Suppressor macrophage treated with lipopolysaccharide for 1 hour (primary cell): ENCODE measurements at places on chromosomes 3 and 15.
A peak's percentile ranks its signal among the peaks of the same experiment; 100 is the strongest.

DNA sequence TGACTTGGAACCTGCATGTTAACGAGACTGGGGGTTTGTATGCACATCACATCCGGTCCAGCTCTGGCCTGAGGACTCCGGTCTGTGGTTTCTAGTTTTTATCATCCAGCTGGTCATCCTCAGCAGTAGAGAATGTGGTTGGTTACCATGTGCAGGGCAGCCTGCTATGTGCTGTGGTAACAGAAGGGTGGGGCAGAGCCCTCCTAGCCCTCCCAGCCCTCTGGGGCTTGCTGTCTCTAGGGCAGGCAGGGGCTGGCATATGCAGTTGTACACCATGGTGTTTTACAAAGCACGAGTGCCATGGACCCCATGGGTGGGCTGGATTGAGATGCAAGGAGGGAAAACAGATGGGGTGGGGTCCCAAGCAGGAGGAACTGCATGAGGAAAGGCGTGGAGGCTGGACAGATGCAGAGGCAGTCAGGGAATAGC lies 70.2 kb downstream of the APBA2 start:
- DNase-seq, result no peak

GRCh38 chr3:114435386-114436115 lies 141.7 kb downstream of the TIGIT start:
- DNase-seq, result no peak

- DNase-seq, result no peak
These were observed 27.5 kb downstream of the NBEAL2 start for GRCh38 chr3:47007001-47007400.

DNA sequence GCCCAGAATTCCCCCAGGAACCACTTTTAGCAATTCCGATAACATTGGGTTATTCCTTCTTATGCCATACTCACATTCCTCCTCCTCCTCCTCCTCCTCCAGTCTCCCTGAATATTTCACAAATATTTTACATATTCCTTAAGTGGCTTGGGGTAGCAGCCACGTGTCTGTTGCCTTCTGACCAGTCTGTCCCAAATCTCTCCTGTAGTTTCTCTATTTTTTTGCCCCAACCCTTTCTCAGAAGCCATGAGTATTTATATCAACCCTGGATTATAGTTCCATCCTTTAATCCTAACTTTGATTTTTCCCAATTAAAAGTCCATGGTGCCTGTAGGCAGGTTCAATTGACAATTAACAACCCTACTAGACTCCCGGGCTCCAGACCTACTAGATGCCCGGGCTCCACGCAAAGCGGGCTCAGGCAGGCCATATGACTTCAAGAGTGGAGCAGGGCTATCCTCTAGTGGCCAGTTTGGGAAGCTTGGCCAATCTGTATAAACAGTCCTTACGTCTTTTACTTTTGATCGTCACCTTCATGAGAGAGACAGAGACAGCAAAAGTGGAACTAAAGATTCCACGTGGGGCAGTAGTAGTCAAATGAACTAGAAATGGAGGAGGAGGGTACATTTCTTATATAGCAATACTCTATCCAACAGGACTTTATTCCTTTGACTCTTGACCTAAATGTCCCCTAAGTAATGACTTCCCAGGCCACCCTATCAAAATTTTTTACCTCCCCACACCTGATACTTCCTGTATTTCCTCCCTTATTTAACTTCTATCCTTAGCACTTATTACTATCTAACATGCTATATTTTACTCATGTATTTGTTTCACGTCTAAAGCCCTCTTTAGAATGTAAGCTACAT lies 69.7 kb downstream of the USF3 start:
- peak; percentile 84 for DNase-seq

DNA sequence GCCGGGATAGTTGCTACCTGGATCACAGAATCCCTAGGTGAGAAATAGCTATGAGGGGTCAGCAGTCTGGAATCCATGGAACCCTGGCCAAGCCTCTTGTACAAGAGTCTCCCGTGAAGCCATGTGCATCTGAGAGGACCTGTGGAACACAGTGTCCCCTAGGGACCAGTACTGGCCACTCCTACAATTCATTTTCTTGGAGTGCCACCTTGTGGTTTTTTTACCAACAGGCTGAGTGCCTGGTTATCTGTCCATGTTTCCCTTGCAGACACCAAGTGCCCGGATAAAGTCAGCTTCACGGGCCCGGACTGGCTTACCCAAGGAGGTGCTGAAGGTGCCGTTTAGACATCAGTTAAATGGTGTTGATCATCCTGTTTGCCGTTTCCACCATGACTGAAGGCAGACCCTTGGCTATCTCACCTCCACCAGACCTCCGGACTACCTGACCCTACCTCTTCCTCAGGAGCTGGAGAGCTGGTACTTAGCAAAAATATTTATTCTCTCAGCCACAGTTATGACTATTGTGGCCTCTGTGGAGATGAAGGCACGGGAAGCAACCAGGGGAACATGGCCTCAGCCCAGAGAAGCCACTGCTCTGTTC lies 93.9 kb downstream of the RBPMS2 start:
- peak; percentile 47 for DNase-seq

GRCh38 chr15:50377867-50378751 lies 23.1 kb upstream of the GABPB1 start:
- peak; percentile 36 for DNase-seq

GRCh38 chr3:62839748-62840147 lies 35.5 kb downstream of the CADPS start:
- DNase-seq, result no peak

GRCh38 chr15:62390791-62391640 lies 225.9 kb upstream of the C2CD4B start:
- DNase-seq, result peak; percentile 28

DNA sequence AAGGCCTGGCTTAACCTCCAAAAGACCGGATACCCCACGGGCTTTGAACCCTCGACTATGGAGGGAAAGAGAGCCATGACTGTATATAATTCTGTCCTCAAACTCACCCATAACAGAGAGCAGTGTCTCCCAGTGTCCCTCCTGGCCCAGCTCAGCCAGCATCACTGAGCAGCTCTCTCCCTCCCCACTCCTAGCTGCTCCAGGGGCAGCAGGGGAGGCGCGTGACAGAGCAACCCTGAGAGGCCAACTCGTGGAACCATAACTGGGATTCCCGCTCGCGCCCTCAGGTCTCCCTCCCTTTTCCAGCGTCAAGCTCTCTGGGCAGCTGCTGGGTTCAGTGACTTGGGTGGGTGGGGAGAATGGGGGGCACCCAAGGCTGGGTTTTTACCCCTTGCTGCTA lies 561 bp upstream of the CPLX3 start:
- no peak for DNase-seq

DNA sequence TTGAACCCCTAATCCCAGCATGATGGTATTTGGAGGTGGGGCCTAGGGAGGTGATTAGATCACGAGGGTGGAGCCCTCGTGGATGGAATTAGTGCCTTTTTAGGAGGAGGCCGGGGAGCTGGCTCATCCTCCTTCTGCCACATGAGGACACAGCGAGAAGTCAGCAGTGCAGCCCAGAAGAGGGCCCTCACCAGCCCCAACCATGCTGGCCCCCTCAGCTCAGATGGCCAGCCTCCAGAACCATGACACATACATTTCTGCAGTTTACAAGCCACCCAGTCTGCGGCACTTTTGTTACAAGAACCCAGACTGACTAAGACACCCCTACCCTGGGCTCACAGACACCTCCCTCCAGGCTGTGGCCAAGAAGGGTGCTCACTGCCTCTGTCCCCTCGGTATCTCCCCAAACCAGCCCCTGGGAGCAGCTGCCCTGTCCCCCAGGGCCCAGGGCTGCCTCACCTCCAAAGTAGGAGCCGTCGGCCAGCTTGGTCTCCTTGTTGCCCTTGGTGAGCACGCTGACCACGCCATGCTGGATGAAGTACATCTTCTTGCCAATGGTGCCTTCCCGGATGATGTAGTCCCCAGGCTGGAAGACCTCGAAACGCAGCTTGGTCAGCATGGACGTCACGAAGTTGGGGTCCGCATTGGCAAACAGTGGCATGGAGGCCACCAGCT lies 44.1 kb downstream of the HCN4 start:
- DNase-seq, result no peak

- DNase-seq, result peak; percentile 53
These were observed 130.5 kb upstream of the EIF1B start for GRCh38 chr3:40179016-40179415.

GRCh38 chr15:98597666-98598065 lies 50.7 kb upstream of the IGF1R start:
- no peak for DNase-seq

GRCh38 chr3:179933914-179934313 lies 102.8 kb downstream of the PEX5L start:
- no peak for DNase-seq

GRCh38 chr15:64599716-64600115 lies 139.3 kb downstream of the ZNF609 start:
- no peak for DNase-seq

DNA sequence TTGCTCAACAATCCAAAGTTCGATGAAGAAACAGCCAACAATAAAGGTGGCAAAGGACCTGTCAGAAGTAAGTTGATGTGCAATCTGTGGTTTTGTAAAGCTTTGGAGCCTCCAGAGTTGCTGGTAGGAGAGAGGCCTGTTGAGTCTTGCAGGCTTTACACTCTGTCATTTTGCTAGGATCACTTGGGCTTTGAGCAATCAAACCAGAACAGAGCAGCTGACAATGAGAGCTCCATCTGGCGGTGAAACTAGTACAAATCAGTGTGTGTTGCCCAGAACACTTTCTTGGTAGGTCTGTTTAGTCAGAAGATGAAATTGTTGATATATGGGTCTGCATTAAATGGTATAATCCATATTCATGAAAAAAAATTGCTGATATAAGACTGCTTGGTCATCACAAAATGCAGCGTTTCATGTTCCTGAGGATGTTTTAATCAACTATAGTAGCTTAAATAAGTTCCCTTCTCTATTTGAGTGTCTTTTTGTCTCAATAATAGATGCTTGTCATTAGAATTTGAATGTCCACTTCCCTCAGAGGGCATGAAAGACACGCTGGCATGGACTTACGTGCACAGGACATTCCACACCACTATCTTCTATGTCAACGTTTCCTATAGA lies 25.7 kb downstream of the TMOD2 start:
- DNase-seq, result peak; percentile 89

- DNase-seq, result peak; percentile 71
These were observed 68.0 kb downstream of the FNDC3B start for GRCh38 chr3:172107403-172107802.

DNA sequence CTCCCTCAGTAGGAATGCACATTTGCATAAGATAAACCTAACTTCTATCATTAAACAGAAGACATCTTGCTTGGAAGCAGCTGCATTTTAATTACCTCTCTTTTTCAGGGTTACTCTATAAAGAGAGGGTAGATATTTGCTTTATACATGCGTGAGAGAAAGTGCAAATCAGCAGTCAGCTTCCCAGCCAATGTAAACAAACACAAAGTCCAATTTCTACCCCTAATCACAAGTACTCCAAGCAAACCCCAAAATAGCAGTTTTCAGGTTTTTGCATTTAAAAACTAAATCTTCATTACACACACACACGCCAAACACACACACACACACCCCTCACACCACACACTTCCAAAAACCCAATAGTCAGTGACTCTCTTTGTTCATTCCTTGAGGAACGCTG lies 303.9 kb upstream of the ALCAM start:
- no peak for DNase-seq

DNA sequence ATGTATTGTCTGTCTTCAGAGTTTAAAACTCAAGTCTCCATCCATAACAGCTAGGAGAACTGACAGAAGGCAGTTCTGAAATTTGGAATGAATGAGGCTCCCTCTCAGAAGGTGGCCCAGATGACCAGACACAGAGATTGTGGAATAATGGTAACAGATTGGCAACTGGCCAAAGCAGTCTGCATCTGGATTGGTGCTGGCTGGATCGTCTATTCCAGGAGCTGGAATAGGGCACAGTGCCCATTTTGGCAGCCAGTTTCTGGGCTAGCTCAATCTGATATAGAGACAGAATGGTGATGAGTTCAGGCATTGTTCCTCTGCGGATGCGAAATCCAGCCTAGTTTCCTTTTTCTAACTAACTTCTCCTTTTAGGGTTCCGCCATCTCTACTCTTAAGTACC lies 851.7 kb downstream of the PDCD6IP start:
- no peak for DNase-seq

GRCh38 chr3:108100906-108101660 lies 10.3 kb upstream of the CD47 start:
- DNase-seq, result peak; percentile 35

- DNase-seq, result no peak
These were observed 16.0 kb downstream of the SLC41A3 start for GRCh38 chr3:126067959-126068358.

DNA sequence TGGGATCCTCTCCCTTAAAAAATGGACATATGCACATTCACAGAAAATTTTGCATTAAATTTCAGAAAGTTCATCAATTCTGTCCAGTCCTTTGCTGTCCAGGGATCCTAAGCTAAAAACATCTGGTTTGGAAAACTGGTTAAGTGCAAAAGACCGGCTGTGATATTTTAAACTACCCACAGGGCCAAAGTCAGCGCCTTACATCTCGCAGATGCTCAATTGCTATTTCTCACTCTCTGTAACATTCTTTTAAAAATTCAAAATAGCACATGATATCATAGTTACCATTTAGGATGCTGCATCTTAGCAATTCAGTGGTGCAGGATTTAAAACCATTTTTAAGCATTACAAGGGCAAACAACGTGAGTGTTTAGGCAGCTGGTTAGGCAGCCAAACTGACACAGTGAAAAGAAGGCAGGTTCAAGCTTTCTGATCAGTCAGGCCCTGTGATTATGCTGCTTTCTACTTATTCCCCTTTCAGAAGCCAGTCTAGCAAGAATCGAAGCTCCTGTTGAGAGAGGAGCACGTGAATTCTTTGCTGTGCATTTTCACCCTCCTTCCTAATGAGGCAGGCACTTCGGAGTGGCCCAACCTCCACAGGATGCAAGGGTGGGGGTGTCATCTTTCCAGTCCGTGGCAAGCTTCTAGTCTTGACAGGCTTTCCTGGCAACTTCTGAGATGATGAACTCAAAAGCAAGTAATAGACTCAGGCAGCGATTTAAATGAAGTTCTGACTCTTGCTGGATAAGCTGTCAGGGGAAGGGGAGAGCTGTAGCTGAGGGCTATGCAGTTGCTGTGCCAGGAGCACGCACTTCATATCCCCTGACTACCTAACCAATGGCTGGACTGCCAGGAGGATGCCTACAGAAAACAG lies 8.8 kb downstream of the PRICKLE2 start:
- DNase-seq, result no peak

- peak; percentile 31 for DNase-seq
These were observed 29.1 kb downstream of the FGD5 start for GRCh38 chr3:14847613-14848541.

GRCh38 chr3:110929816-110930215 lies 141.8 kb upstream of the NECTIN3 start:
- no peak for DNase-seq

- no peak for DNase-seq
These were observed 21.0 kb upstream of the MCF2L2 start for GRCh38 chr3:183449391-183449790.

GRCh38 chr3:47746264-47746663 lies 35.4 kb downstream of the SMARCC1 start:
- no peak for DNase-seq

DNA sequence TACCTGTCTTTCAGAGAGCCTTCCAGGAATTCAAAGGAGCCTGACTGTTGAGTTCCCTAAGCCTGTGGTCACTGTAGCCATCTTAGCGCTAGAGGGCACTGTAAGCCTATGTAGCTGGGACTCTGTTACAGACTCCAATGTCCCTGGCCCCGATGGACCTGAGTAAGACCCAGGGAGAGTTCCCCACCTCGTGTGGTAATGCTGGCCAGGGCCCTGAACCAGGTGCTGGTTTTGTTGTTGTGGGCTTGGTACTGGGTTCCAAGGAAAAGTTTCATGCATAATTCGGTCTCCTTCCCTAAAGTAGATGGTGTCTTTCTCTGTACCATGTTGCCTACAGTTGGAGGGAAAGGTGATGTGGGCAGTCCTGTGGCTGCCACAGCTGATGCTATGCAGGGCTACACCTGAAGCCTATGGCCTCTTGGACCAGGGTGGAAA lies 32.4 kb downstream of the CDAN1 start:
- DNase-seq, result peak; percentile 78

GRCh38 chr15:71443538-71443937 lies 328.3 kb downstream of the THSD4 start:
- DNase-seq, result peak; percentile 50
